Stimulated activated CD8-positive, alpha-beta memory T cell treated with anti-CD3 and anti-CD28 coated beads, Interleukin-4, amount 100 ng/mL, for 1 hour (primary cell): ENCODE measurements at places on chromosomes 4 and X.

GRCh38 chr4:82746705-82747574 lies 51.7 kb downstream of the SCD5 start:
- no peak for DNase-seq

- no peak for DNase-seq
Measured at GRCh38 chrX:12768491-12768890, 22.7 kb upstream of the PRPS2 start.

DNA sequence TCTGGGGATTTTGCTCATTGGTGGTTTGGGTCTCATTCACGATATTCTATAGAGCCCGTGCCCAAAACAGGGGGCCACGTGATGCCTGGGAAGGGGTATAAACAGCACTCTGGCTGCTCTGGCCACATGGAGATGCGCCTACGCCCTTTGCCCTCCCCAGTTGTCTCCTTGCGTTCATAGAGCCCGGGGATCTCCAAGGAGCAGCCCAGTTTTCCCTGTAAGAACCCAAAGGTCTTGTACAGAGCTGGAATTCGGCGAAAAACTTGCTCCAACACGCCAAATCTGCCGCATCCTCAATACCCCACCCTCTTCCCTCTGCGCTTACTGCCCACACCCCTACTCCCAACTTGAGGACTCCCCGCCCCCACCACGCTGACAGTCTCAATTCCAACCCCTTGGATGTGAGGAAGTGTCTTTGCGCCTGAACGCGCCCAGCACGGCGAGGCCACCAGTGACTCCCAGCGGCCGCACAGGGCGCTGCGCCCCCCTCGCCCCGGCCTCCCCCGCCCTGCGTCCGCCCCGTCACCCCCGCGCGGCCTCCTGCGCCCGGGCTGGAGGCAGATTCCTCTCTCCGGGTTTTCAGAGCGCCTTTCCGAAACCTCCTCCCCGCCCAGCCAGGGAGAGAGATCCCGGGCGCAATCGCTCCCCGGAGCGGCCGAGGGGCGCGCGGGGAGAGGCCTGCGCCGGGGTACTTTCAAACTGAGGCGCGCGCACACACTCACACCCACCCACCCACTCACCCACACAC lies at the start of gene NHS:
TSS of gene NHS (plus strand) at position 582 of the 748 bp plus-strand sequence. CDS start 558 bp downstream, outside the sequence.
- DNase-seq: no peak

DNA sequence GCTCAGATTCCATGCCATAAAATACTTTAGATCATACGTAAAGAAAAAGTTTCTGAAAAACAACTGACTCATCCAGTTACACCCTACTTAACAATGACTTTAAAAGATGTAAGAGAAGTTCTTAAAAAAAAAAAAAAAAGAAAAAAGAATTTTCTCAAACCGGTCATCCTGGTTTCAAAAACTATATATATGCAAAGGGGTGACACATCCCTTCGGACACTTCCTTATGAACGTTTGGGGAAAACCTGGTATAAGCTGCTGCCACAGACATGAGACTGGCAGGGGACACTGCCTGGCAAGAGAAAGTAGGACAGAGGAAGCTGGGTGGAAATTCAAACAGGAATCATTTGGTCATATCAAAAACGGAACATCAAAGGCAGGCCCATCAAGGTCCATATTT lies 81.2 kb upstream of the PRSS48 start:
- DNase-seq: no peak

DNA sequence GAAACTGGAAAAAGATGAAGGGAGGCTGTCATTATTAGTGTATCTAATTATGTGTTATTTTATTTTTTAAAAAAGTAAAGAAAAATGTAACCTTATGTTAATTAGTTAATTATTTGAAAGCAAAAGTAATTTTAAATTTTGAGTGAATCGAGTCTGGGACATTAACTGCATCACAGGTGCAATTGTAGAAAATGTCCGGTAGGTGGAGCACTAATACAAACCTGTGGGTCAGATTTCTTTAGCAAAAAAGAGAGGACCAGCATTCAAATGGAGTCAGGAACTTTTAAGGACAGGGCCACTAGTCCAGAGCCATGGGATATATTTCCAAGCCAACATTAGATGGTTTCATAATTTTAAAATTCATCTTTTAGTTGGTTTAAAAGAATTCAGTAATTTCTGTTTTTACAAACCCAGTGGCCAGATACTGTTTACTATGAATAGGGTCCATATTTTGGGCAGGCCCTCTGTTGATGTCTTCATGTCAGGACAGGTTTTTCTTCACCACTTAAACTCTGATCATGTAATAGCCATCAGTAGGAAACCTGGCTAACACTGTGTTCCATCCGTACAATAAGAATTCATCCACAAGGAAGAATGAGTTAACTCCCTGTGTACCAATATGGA lies 27.2 kb downstream of the BST1 start:
- DNase-seq: no peak

DNA sequence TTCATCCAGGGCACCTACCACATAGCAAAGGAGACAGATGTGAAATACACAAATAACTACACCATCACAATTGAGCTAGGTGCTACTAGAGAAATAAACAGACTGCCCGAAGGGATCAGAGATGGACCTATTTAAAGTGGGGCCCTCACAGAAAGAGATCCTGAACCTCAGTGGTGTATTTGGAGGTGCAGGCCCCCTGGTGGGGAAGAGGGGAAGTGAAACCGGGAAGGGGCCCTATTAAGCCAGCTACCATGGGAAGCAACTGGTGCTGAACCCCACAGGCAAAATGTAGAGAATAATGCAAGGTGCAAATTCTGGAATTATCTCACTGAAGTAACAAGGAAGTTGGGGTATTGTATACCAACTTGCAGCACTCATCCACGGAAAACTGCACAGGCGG lies 78.6 kb upstream of the FAM9A start:
- no peak for DNase-seq

DNA sequence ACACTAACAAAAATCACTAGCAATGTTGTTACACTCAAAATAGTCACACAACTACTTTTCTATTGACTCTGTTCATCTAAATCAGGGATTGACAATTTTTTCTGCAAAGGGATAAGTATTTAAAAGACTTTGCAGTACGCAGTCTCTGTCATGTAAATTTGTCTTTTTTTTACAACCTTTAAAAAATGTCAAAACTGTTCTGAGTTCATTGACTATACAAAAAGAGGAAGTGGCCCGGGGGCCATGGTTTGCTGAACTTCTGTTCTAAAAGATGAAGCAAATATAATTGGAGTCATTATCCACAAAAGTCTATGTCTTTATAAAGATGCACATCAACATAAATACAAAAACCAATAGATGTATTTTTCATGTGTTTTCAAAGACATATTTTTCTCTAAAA lies 1310.3 kb downstream of the RPA4 start:
- DNase-seq: no peak

- DNase-seq: peak; percentile 3
Measured at GRCh38 chrX:100928660-100929613, at the start of gene XKRX. TSS of gene XKRX (minus strand) at chrX:100928917. CDS start at chrX:100928304, 613 bp downstream.

- no peak for DNase-seq
Measured at GRCh38 chrX:29952016-29952415, 263.3 kb upstream of the MAGEB2 start.

GRCh38 chr4:158255727-158256324 lies 45.5 kb downstream of the TMEM144 start:
- DNase-seq: no peak

DNA sequence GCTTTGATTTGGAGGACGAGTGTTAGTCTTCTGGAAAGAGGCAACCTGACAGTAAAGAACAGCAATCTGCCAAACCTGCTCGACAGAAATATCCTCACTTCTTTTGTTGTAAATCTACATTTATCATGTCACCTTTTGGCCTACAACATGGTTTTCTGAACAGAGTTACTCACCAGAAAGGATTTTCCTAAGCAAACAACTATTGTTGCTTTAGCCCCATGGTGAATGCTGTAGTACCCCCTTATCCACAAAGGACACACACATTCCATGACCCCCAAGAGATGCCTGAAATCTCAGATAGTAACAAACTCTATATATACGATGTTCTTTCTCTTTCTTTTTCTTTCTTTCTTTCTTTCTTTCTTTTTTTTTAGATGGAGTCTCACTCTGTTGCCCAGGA lies 42.7 kb downstream of the TMEM150C start:
- no peak for DNase-seq

GRCh38 chr4:73735231-73735630 lies 5.1 kb upstream of the CXCL8 start:
- DNase-seq: no peak

GRCh38 chrX:136810493-136810892 lies 29.8 kb upstream of the ARHGEF6 start:
- no peak for DNase-seq

GRCh38 chrX:24520472-24520871 lies 55.4 kb downstream of the PDK3 start:
- no peak for DNase-seq

DNA sequence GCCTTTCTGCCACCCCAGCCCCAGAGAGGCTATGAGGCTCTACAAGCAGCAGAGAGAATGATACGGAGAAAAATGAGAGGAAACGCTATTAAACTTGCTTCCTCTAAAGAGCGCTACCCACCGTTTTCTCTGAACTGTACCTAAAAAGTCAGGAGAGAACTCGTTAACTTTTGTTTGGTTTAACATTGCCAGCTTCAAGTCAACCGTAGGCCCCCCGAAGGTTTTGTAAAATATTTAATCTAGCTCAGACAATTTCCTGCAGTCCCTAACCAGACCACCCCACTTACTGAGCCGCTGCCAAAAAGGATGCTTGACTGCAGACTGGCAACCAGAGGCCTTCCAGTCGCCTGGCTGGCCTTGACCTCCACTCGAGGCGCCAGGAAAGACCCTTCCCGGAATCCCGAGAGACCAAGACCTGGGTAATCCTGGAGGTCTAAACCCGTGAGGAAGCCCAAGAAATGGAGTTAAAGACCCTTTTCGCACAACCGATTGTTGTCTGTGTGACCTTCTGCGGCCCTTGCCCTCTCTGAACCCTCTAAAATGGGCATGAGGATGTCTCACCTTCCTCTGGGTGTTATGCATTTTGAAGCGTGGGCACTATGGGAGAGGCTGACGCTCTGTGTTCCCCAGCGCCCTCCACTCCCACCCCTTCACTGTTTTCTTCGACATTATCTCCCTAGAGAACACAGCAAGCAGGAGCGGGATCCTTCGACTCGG lies 86.3 kb downstream of the BCOR start:
- no peak for DNase-seq

- DNase-seq: no peak
Measured at GRCh38 chr4:62262676-62263075, 1062.5 kb downstream of the ADGRL3 start.

GRCh38 chrX:131564553-131565229 lies 20.8 kb downstream of the OR13H1 start:
- DNase-seq: no peak

DNA sequence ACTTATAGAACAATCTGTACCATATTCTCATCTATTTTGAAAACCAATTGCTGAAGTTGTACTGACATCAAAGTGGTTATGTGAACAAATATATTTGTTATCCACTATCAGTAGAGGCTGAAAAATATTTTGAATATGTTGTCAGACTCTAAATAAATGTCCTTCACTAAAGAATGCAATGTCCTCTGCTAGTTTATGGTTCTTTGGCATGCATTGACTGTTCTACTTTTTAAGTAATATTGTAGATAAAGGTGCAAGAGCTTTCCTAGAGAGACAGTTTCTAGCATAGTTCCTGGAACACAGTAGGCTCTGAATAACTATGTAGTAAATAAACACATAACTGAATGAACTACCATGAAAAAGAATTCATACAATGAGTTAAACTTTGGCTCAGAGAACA lies 18.2 kb upstream of the COX7B2 start:
- no peak for DNase-seq

GRCh38 chr4:9976293-9976692 lies 45.0 kb downstream of the SLC2A9 start:
- no peak for DNase-seq

GRCh38 chr4:38873290-38873944 lies 5.8 kb downstream of the FAM114A1 start:
- DNase-seq: no peak
